M059J (cell line): ENCODE measurements at places on chromosomes 4 and X. TPM values are rescaled to one million over a fixed set of nuclear protein-coding genes. Genes with fewer than 3 reads are reported as not detected.

GRCh38 chr4:74830928-74831327, 36.6 kb upstream of the BTC start:
- peak; percentile 0 for DNase-seq

RASSF6 gene
- total RNA-seq = 0.02 TPM in 1 of 2 replicates, not detected in the other

DNA sequence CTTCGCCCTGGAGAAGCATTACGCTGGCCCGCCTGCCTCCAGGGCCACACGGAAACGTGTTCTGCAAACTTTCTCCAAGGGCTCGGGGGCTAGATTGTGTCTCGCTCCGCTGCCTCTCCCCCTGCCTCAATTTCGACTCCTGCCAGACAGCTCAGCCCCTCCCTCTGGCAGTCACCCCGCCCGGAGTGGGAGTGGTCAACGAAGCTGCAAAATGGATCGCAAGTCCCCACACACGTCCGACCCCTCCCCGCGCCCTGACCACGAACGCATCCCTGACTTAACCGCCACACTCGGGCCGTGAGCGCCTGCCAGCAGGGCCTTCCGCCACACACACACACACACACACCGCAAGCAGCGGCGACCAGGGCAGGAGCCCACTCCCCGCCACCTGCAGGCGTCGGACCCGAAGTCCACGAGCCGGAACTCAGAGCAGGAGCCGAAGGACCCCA, 47.0 kb upstream of the NKAP start:
- no peak for DNase-seq

- no peak for DNase-seq
Observed at GRCh38 chr4:67535280-67535840, 9.9 kb downstream of the CENPC start.

DNA sequence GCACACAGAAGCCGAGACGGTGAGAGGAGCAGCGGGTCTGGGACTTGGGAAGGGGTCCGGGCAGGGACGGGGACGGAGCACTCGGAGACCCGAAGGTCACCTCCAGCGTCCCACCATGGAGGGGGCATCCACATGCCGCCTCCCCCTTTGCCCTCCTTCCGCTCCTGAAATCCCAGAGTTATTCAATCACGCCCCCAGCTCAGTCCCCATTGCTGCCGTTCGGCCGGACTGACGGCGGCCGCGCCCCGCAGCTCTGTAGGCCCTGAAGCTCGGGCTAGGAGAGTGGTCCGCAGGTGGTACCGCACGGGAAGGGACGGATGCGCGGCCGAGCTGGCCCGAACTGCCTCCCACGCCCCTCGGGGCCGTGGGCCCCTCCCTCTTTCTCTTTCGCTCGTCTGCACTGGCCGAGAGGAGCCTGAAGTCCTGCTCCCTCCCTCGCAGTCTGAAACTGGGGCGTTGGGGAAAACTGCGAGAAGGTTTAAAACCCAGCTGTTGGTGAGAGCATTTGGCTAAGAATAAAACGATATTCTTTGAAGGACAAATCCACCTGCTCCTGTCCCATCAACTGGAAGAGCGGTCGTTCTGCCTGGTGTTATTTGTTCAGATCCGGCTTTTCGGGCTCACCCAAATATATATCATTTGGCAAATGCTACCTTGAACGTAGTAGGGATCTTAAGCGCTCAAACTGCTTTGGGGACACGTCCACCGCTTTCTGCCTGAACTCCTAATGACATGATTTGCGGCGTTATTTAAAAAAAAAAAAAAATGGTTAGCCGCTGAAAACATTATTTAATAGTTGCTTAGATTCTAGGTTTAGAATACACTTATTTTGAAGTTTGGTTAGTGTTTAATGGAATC, 719 bp downstream of the USO1 start:
- DNase-seq = peak; percentile 72

TEX13C gene
- not detected in 2 replicates for total RNA-seq

GRCh38 chrX:134773041-134773440, 114.8 kb upstream of the PLAC1 start:
- no peak for DNase-seq

DNA sequence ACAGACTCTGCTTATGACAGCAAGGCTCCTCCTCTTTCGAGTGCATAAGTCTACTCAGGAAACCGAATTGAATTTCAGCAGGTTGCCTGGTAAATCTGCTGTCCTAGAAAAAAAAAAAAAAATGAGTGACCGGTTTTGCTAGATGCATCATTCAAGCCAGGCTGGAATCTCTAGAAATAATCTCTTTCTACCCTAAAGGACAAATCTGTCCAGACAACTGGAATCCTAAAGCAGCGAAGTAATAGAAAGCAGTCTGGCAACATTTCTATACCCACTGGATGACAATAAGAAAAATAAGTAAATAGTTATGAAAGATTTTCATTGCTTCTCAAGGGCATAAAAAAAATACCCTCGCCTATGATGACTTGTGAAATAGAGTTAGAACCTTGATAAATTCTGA, 703.5 kb downstream of the RPA4 start:
- no peak for DNase-seq

DNA sequence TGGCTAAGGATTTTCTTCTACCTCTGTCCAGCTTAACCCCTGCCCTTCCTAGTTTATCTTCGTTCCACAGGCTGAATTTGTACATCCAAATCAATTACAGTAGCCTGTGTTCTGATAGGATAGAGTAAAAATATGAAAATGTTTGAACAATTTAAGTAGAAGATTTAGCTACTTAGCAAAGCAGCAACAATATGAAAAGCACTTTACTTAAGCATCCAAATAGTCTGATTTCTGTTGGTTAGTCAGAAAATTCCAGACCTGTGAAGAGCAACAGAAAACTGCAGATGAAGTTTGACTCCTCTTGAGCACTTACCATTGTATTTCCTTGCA, 2.0 kb downstream of the ARSJ start:
- DNase-seq = no peak

F8A2 gene
- not detected in 2 replicates for total RNA-seq

SSX2 gene
- total RNA-seq = not detected in 2 replicates

- no peak for DNase-seq
Observed at GRCh38 chr4:113147498-113148111, 98.2 kb downstream of the ANK2 start.

P2RY10 gene
- not detected in 2 replicates for total RNA-seq

GRCh38 chr4:42167709-42168108, 15.3 kb upstream of the BEND4 start:
- DNase-seq = peak; percentile 42

DNA sequence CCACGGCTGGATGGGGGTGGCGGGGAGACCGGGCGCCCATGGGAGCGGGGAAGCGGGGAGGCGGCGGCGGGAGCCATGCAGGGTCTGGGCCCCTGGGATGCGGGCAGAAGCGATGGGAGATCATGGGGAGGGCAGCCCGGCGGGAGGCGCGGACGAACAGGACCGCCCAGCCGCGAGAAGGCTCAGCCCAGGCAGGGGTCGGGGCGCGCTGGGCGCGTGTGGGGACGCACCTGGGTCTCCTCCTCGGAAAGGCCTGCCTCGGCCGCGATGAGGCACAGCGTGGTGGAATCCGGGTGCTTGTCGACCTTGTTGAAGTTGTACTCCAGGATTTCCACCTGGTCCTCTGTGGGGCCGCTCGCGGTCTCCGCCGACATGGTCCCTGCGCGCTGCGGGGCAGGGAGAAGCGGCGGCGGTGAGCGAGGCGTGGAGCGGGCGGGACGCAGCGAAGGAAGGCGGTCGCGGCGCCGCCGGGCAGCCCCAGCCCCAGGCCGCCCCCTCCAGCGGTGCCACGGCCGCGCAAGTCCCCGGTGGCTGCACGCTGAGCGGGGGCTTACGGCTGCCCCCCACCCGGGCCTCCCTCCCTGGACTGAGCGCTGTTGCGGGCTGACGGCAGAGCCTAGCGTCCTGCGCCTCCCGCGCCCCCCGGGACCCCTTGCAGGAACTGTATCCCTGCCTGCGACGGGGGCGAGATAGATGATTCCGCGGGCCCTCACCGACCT, 25.3 kb downstream of the HOPX start:
- DNase-seq = no peak

DNA sequence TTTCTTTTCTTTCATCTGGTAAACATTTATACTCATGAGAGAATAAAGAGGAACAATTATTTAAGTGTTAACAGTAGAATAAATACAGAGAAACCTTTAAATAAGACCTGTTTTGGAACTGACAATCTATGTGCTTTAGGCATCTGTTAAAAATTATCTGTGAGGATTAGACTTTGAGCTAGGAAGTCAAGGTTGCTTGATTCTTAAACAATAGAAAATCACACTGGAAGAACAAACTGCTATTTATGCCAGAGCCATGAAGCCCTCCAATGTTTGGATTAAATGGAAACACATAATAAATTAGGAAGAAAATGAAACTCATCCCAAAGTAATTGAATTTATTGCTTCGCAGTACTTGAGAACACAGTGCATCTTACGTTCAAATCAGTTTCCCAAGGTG, 207.2 kb upstream of the NPY2R start:
- DNase-seq = no peak

BMX gene
- total RNA-seq = not detected in 2 replicates

- DNase-seq = peak; percentile 89
Observed at GRCh38 chrX:13078739-13079444, 34.5 kb upstream of the FAM9C start.

UCP1 gene
- not detected in 2 replicates for total RNA-seq

MAGEB2 gene
- 0.12 and 0.22 TPM in 2 replicates for total RNA-seq

MXD4 gene
- total RNA-seq = 11.1 and 19.2 TPM in 2 replicates

PLK4 gene
- total RNA-seq = 13.8 and 18.6 TPM in 2 replicates

SPANXB1 gene
- total RNA-seq = 43.0 and 87.1 TPM in 2 replicates

ADRA2C gene
- total RNA-seq = not detected in 2 replicates

- no peak for DNase-seq
Observed at GRCh38 chrX:11267425-11267824, 25.8 kb upstream of the AMELX start.

GRCh38 chrX:137424679-137425078, 141.2 kb upstream of the ZIC3 start:
- DNase-seq = no peak

GRCh38 chr4:92516450-92516849, 212.7 kb downstream of the GRID2 start:
- DNase-seq = no peak

DNA sequence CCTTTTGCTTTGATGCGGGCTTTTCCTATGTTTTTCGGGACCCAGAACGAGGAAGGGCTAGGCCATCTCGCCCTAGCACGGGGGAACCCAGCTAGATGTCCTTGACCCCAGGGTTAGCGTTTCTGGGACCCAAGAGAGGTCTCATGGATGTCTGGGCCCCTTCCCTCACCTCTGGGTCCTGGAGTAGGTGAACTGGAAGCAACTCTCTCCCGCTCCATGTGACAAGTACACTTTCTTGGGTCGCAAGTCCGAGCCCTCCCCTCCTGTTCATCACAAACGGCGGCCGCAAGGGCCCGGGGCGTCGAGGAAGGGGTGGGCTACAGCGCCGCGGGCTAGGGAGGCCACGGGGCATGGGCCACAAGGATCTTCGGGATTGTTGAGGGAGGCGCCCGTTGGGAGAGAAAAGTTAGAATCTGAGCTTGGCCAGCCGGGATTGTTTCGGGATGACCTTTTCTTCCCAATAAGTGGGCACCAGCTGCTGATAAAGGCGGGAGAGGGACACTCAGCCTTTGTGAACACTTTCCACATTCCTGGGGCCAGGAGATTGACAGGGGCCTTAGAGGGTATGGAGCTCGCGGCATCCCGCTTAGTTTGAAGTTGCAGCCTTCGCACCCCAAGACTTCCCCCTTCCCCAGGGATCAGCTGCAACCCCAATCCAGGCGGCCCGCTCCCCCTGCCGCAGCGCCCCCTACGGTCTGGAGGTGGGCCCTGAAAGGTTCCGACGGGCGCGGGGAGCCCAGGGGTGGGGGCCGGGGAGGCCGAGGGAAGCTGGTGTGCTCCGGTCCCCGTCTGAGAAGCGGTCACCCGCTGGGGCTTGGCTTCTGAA, 136.9 kb upstream of the ZIC3 start:
- DNase-seq = no peak

GRIA2 gene
- total RNA-seq = not detected in 2 replicates

- peak; percentile 8 for DNase-seq
Observed at GRCh38 chr4:103204111-103204510, 6.0 kb upstream of the CENPE start.

DNA sequence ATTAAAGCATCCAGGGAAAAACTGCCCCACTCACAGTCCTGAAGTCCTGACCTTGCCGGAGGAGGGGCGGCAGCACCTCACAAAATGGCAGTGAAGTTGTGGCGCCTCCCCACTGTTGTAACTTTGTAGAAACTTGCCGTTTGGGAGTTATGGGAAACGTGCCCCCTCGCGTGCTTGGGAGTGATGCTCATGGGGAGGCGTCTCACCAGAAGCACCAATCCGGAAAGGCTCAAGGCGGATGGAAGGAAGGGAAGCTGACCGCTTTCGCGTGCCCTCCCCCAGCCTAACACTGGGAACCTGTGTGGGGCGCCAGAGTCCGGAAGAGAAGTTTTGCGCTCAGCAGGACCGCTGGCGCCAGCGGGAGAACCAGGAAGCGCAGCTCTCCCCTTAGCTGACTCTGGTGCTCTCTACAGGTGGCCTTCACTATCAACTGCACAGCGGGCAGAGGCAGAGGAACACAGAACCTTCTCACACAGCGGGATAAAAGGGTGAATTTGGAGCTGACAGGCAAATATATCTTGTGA, at the start of the genes CT45A10 and SAGE1:
TSS of gene CT45A10 (minus strand) at position 151 of the 524 bp plus-strand sequence. CDS start 8,100 bp downstream, outside the sequence.
TSS of gene SAGE1 (plus strand) at position 423 of the 524 bp plus-strand sequence. CDS start 2,527 bp downstream, outside the sequence.
- DNase-seq = no peak

ODAM gene
- total RNA-seq = not detected in 2 replicates

DNA sequence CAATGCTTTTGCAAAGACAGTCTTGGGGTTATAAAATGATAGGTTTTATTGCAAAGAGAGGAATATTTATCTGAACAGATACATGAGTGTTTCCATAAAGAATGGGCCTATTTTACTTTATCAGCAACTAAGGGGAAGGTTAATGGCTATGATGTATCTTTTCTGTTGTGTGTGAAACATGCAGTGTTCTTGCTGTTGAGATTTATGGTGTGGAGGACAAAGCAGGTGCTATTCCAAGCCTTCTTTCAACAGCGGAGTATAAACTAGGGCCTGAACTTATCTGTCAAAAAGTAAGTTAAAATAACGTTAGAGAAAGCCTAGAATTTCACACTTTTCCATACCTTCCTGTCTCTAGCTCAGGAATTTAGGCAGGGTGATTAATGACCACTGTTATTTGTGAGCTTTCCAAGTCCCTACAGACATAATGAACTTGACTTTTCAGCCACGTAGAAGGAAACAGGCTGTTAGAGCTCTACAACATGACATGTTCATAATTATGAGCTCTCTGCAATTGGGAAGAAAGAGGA, 411.4 kb downstream of the IL1RAPL1 start:
- no peak for DNase-seq

GPRASP2 gene
- 9.3 and 22.3 TPM in 2 replicates for total RNA-seq

SPACA5 gene
- not detected in 2 replicates for total RNA-seq
